ENCODE measurements at places on chromosomes 11 and 22. TPM values are rescaled to one million over a fixed set of nuclear protein-coding genes. Genes with fewer than 3 reads are reported as not detected.

DNA sequence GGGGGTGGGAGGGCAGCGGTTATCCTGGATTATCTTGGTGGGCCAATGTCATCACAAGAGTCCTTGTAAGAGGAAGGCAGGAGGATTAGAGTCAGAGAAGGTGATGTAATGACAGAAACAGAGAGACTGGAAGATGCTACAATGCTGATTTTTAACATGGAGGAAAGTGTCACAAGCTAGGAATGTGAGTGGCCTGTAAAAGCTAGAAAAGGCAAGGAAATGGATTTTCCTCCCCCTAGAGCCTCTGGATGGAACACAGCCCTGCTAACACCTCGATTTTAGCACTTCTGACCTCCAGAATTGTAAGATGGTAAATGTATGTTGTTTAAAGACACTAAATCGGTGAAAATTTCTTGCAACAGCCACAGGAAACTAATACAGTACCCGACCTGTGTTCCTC lies 109.3 kb downstream of the MN1 start:
- no peak overlapping the region for H3K27ac ChIP-seq
- DNase-seq, result no peak
- H3K27me3 ChIP-seq, result no peaks in the 10 kb centered on the region
- no peaks in the 10 kb centered on the region for H3K36me3 ChIP-seq
- H3K4me3 ChIP-seq, result no peak overlapping the region

P2RX6 gene
- total RNA-seq, result 2.2 TPM

DNA sequence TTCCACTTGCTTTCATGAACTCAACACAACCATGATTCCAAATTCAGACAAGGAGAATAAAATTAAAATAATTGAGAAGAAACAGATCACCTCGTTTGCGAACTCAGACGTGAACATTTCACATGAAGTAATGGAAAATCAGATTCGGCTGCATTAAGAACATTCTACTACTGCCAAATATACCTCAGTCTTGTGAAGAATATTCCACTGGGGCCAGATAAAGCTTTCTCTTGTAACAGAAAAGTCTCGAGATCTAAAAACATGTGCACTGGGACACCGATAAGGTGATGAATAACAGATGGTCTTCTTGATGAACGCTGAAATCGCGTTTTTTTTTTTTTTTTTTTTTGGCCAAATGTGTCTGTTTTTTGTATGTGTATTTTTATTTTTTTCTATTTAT lies 761.1 kb downstream of the BRD1 start:
- H3K4me3 ChIP-seq, result no peak overlapping the region
- H3K4me1 ChIP-seq, result no peaks in the 10 kb centered on the region
- H3K36me3 ChIP-seq, result no peaks in the 10 kb centered on the region

- DNase-seq, result no peak
- H3K27ac ChIP-seq, result no peak overlapping the region
- no peak overlapping the region for H3K4me3 ChIP-seq
- peaks cover 18% of the 10 kb centered on the region for H3K4me1 ChIP-seq
- no peaks in the 10 kb centered on the region for H3K27me3 ChIP-seq
Measured at GRCh38 chr11:12174477-12175143, 64.2 kb downstream of the MICAL2 start.

DNA sequence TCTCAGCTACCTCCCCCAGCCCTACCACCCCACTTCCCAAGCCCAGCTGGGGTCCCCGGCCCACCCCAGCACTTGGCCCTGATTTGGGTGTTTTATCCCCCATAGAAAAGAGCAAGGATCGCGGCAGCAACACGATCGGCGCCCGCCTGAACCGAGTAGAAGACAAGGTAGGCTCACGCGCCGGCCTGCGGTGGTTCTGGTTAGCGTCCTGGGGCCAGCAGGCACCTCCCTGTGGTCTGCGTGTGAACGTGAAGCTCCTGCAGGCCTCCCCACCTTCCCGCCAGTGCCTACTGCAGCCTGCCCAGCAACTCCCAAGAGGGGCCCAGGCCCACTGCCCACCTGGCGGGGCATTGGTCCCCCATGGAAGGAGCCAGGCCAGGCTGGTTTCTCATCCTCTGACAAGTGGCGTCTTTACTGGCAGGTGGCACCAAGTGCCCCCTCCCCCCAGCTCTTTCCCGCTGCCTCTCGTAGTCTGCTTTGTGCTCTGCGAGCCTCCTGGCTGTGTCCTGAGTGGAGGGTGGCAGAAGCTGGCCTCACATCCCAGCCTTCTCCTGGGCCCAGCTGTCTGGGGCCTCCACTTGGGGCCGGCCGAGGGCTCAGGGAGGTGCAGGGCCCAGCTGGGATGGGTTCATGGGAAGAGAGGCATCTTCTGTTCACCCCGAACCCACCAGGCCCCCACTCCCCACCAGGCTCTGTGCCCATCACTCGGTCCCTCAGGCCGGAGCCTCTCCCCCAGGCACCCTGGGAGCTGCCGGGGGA lies 78.3 kb upstream of the KCNQ1OT1 start:
- no peaks in the 10 kb centered on the region for H3K36me3 ChIP-seq
- peak overlapping the region; percentile 84 for H3K27ac ChIP-seq
- no peaks in the 10 kb centered on the region for H3K27me3 ChIP-seq
- peak; percentile 64 for DNase-seq
- H3K4me3 ChIP-seq, result no peak overlapping the region

MCHR1 gene
- not detected for total RNA-seq

DNA sequence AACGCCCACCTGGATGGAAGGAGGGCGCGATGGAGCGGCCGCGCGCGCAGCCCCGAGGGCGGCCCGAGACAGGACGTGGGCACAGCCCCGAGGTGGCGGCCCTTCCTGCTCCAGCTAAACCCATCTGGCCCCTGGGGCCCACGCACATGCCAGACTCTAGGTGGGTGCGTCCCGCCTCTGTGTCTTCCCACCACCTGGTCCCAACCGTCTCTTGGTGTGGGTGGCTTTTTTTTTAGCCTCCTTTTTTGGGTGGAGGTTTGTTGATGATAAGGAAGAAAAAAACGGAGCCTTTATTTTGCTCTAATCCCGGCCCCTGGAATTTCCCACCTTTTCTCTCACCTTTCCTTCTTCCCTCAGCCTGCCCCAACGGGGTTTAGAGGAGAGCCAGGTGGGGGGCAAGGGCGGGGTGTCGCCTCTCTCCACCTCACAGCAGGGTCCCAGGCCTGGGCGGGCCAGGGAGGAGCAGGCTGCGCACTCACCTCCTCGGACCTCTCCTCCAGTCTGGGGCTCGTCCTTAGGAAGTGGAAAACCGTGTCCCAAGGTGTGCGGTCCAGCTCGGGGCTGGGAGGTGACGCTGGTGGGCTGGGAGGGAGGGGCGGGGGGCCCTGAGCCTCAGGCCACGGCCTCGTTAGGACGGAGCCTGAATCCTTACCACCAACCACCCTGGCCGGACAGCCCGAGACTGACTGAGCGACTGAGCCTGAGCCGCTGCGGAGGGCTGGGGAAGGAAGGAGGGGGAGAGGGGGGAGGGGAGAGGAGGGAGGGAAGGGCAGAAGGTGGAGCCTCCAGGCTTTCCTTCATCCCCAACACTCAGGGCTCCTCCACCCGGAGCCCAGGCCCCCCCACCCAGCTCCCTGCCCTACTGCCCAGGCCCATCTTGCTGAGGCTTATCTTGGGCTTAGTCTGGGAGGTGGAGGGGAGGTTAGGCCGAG lies at the start of gene SOX10:
SOX10 (minus strand) TSS at position 696 of the 932 bp plus-strand sequence. CDS start 771 bp downstream, outside the sequence.
- DNase-seq, result no peak
- H3K27ac ChIP-seq, result no peak within 1 kb of the TSS
- H3K4me1 ChIP-seq, result no peaks in the 10 kb centered on the region
- no peaks in the 10 kb centered on the region for H3K27me3 ChIP-seq
